ENCODE measurements at places on chromosomes 2 and 18.

GRCh38 chr2:231699006-231699405 is 9.3 kb upstream of the PTMA start:
- no peak for DNase-seq

GRCh38 chr2:226524381-226524843 is 275.2 kb downstream of the IRS1 start:
- DNase-seq: no peak

DNA sequence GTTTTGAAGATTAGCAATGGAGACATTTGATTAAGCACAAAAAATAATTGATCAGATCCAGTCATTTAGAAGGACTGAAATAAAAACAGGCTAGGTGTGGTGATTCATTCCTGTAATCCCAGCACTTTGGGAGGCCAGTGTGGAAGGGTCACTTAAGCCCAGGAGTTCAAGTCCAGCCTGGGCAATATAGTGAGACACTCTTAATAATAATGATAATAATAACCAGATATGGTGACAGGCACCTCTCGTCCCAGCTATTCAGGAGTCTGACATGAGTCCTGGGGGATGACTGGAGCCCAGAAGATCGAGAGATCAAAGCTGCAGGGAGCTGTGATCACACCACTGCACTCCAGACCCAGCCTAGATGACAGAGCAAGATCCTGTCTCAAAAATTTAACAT is 3.5 kb upstream of the FN1 start:
- DNase-seq: no peak

- DNase-seq: peak; percentile 58
These were observed 57.8 kb upstream of the SNTG2 start for GRCh38 chr2:892892-893291.

DNA sequence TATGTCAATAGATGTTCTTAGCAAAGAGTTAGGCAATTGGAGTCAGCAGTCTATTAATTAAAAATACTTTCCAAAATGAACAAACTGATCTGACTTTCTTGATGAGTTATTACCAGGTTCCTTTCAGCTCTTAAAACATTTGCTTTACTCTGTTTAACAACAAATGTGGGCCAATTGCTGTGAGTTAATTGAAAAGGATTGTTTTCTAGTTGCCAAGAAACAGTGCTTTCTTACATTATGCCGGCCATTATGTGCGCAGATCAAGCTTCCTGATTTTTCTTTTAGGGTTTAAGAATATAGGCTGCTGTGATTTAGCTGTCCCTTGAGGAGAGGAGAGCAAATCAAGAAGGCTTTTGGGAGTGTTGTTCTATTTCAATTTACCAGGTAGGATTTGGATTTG is 50.5 kb upstream of the ITPRID2 start:
- no peak for DNase-seq

- peak; percentile 89 for DNase-seq
These were observed 88.2 kb downstream of the PLB1 start for GRCh38 chr2:28583899-28584553.

GRCh38 chr2:241862775-241863535 is 4.3 kb upstream of the PDCD1 start:
- no peak for DNase-seq

DNA sequence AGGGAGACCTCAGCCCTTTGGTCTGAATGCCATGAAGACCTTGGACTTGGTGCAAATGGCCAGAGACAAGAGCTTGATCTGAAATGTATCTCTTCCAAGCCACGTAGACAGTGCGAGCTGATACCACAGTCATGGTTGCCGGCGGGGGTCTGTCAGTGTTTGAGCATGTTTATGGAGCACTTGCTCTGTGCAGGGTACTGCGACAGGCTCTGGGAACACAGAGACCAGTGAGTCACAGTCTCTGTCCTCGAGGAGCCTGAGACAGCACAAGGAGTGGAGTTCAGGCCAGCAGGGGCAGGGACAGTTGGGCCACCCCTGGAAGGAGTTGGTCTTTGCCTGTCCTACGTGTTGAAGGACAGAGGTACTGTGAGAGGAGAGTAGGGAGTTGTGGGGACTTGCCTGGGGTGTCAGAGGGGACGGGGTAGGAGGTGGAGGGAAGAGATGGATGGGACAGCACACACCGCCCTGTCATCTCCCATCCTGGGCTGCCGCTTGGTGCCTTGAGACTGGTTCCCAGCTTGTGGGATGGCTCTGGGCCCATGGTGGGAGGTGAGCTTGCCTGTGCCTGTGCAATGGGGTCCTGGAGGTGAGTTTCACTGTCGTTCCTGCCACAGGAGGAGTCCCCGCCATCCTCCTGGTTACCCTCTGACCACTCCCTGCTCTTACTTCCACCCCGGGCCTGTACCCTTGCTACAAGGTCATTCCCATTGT is 39.5 kb downstream of the ATP6V1C2 start:
- no peak for DNase-seq

DNA sequence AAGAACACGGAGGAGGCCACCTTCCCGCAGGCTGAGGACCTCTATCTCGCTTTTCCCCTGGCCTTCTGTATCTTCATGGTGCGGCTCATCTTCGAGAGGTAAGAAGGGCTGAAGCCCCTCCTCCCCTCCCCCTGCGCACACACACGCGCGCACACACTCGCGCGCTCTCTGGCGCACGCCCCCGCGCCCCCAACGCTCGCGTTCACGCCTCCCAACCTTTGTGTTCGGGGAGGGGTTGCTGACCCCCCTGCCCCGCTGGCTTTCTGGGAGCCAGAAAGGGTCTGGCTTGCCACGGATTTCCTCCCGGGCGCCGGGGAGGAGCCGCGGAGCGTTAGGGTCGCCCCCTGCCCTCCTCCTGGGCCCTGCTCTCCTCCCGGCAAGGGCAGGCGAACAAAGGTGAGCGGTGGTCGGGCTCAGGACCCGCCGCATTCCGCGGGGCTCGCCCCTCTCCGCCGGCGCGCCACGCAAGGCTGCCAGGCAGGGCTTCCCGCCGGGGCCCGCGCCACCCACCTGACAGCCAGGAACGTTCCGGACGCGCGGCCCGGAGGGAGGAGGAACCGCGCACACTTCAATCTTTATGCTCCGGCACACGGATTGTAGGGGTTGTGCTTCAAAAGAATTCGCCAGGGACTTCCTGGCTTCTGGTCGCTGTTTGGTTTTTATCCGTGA is 583 bp downstream of the CERS6 start:
- DNase-seq: peak; percentile 75

GRCh38 chr2:11944311-11944710 is 197.9 kb downstream of the LPIN1 start:
- DNase-seq: no peak

DNA sequence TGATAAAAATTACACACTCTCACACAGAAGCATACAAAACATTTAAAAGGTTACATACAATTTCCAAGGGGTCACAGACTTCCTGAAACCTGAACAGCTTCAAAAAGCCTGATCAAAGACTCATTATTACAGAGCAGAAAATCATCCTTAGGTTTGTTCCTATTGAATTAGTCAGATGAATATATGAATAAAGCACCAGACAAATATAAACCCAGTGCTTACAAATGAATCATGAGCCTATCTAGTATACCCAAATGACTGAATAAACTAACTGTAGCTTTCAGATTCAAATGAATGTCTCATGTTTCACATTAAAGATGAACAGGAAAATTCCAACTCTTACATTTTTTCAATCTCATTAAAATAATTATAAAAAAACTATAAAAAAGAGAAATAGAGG is 550.3 kb downstream of the SUCLG1 start:
- no peak for DNase-seq

GRCh38 chr18:76927223-76927725 is 104.9 kb downstream of the ZNF236 start:
- DNase-seq: no peak

GRCh38 chr18:390741-391478 is 109.6 kb downstream of the COLEC12 start:
- no peak for DNase-seq

DNA sequence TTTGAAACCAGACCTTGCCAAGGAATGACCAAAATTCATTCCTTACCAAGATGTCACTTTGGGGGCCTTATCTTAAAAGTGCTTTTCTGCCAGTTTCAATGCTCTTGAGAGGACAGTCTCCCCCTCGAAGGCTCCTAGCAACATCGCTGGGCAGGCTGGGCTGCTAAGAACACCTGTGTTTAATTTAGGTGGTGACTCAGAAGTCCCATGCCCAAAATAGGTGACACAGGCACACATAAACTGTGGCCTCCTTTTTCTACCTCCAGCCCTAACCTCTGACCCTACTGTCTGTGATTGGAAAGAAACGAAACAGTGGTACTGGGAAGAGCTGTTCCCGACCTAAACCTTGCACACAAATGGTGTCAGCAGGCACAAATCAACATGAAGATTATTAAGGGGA is 28.7 kb upstream of the ROCK2 start:
- DNase-seq: no peak

DNA sequence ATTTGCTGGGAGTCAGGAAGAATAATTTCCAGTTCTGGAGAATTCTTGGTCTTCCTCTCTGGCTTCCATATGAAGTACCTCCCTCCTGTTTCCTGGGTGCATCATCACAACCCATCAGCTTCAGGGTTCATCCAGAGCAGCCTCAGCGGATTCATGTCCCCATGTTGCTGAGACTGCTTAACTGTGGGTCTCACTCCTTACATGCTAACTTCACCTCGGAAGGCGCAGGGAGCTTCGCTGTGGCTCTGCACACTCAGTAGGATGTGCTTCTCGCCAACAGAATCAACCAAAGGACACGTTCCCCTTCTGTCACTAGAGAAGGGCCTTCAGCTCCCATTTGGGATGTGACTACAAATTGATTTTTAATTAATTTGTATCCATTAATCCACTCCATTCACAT is 24.2 kb downstream of the FBLN7 start:
- DNase-seq: peak; percentile 26

- no peak for DNase-seq
These were observed 1.4 kb upstream of the HNRNPA3 start for GRCh38 chr2:177211169-177211568.
